WERI-Rb-1 (cell line): ENCODE measurements at places on chromosomes 12 and 14.
A peak's percentile ranks its signal among the peaks of the same experiment; 100 is the strongest.

DNA sequence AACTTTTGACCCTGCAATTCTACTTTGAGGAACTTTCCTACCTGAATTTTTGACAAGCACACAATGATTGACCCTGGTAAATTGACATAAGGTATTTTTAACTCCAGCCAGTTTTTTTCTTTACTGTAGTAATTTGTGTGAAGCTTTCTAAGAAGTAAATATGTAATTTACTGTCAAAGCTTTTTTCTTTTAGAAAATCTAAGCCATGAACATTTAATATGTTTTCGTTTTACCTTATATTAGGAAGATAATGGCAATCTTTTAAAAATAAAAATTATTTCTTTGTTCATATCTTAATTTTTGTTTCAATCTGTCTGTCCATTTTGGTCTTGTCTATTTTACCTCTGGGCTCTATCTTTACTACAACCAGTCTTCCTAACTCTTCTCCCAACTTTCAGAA is 279.9 kb downstream of the FBXL14 start:
- no peak for DNase-seq

DNA sequence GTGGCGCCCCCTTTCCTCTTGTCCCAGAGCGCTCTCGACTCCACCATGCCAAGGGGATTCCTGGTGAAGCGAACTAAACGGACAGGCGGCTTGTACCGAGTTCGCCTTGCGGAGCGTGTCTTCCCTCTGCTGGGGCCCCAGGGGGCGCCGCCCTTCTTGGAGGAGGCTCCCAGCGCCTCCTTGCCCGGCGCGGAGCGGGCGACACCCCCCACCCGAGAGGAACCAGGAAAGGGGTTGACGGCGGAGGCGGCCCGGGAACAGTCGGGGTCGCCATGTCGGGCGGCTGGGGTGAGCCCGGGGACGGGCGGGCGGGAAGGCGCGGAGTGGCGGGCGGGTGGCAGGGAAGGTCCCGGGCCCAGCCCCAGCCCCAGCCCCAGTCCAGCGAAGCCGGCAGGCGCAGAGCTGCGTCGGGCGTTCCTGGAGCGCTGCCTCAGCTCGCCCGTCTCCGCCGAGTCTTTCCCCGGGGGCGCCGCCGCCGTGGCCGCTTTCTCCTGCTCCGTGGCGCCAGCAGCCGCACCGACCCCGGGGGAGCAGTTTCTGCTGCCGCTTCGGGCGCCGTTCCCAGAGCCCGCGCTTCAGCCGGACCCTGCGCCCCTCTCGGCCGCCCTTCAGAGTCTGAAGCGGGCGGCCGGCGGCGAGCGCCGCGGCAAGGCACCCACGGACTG is 376 bp downstream of the INSM2 start:
- DNase-seq: no peak

DNA sequence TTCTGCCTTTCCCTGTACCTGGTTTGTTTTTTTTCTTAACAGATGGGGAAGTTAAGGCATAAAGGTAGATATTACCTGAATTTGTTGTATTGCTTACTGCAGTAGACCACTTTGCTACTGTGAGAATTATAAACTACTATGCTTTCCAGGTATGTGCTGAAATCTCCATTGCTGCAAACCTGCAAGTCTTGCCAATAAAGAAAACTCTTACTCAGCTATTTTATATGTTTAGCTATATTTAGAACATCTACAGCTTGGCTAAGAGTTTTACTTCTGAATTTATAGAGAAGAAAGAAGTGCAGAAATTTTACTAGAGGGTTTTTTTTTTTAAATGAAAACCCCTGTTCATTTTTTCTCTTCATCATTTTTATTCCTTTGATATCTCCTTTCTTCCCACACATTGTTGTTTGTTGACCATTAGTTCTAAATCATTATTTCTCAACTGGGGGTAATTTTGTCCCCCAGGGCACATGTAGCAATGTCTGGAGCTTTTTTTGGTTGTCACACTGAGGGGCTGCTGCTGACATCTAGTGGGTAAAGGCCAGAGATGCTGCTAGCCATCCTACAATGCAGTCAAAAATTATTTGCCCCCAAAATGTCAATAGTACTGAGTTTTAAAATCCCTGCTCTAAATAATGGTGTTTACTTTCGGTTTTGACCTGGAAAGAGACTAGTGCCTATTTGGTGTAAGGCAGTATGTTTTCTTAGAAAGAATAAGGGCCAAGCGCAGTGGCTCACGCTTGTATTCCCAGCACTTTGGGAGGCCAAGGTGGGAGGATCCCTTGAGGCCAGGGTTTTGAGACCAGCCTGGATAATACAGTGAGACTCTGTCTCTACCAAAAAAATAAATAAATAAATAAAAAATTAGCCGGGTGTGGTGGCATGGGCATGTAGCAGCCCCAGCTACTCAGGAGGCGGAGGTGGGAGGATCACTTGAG is 48.6 kb downstream of the PCNX1 start:
- peak; percentile 28 for DNase-seq

DNA sequence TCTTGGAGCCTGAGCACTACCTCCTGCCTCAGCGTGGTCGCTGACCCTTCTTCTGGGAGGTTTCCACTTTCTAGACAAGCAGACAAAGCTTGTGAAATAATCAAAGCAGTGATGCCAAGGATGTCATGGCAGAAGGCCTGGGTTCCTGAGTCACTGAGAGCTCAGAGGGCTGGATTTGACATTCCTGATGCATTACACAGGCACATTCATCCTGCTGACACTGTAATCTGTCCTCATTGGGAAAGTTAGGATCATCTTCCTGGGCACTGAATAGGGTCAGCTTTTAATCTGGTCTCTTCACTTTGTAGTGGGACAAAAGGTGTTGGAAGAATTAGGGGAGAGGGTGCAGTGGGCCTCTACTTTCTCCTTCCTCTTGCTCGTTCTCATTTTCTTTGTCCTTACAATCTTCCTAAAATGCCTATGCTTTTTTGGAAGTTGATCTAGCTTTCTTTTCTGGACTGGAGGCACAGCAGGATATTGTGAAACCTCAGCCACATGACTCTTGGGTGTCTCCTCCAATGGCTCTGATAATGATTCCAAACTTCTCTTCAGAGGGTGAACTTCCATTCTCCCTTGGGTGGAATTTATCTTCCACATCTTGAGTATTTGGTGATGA is 29.6 kb downstream of the EEA1 start:
- no peak for DNase-seq

- no peak for DNase-seq
Observed at GRCh38 chr12:82089369-82090121, 268.6 kb downstream of the CCDC59 start.

GRCh38 chr14:92665661-92666110 is 82.7 kb downstream of the LGMN start:
- no peak for DNase-seq

- no peak for DNase-seq
Observed at GRCh38 chr12:57276935-57277563, 26.1 kb upstream of the STAC3 start.

GRCh38 chr12:82818271-82819035 is 131.7 kb downstream of the TMTC2 start:
- DNase-seq: no peak

DNA sequence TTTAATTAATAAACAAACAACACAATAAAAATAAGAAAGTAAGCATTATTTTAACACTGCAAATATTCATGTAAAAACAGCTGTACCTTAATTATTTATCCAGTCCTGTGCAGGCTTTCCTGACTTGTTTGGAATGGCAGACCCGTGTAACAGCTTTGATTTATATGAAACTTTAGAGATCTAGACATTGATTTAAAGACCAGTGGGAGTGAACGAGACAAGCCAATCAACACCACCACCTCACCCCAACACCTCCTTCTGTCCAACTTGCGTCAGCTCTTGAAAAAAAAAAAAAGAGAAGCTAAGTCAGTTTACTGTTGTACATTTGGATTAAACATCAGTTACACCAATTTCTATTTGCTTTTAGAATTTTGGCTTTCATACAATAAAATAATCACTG is 22.3 kb downstream of the SLC38A4 start:
- DNase-seq: no peak

- no peak for DNase-seq
Observed at GRCh38 chr12:102016472-102016871, 45.3 kb downstream of the WASHC3 start.

- no peak for DNase-seq
Observed at GRCh38 chr12:51238037-51238509, 553 bp upstream of the DAZAP2 start.

DNA sequence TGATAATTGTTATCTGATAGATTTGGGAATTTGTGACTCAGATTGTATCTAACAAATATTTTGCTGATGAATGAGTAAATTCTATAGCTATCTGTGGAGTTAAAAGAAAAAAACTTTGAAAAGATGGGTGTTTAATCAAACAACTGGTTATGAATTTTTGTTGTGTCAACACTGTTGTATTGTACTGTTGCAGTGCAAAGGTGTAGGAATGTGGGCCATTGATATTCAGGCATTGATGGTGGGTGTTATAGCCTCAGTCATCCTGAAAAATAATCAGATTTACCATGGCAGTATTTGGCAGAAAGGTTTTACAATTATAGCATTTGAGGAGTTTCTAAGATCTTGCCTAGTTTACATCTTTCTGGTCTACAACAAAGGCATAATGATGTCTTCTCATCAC is 15.4 kb downstream of the DRAM1 start:
- no peak for DNase-seq

DNA sequence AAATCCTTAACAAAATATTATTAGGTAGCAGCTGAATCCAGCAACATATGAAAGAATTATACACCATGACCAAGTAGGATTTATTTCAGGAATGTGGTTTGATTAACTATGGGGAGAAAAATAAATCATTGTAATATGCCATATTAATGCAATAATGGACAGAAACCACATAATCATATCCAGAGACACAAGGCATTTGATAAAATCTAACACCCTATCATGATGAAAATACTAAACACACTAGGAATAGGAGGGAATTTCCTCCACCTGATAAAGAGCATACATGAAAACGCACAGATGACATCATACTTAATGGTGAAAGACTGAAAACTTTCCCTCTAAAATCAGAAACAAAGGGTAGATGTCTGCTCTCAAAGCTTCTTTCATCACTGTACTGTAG is 238.9 kb downstream of the PHLDA1 start:
- DNase-seq: no peak

GRCh38 chr14:100781952-100782351 is 44.0 kb upstream of the MEG3 start:
- DNase-seq: no peak

DNA sequence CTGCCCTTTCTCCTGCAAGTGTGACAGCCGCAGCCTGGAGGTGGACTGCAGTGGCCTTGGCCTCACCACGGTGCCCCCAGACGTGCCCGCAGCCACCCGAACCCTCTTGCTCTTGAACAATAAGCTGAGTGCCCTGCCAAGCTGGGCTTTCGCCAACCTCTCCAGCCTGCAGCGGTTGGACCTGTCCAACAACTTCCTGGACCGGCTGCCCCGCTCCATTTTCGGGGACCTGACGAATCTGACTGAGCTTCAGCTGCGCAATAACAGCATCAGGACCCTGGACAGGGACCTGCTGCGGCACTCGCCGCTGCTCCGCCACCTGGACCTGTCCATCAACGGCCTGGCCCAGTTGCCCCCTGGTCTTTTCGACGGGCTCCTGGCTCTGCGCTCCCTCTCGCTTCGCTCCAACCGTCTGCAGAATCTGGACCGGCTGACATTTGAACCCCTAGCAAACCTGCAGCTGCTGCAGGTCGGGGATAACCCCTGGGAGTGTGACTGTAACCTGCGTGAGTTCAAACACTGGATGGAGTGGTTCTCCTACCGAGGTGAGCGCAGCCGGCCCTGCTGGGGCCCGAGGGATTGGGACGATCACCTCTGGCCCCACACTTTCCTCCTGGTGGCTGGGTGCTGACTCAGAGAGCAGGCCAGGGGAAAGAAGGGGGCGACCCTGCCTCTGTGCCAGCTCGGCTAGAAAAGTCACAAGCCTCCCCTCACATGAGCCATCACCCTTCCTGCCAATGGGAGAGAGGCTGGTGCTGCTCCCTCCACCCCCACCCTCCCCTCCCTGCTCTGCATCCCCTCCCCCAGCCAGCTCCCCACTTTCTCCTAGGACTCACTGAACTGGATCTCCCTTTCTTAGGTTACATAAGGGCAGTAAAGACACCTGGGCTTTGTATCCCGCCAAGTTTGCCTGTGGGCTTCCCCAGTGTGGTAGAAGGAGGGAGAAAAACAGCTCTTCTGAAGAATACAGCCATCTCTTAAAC is 10.9 kb downstream of the LRTM2 start:
- DNase-seq: no peak

- peak; percentile 10 for DNase-seq
Observed at GRCh38 chr12:1576410-1577241, 17.8 kb downstream of the FBXL14 start.

GRCh38 chr12:98519257-98519907 is 4.0 kb downstream of the TMPO start:
- no peak for DNase-seq

DNA sequence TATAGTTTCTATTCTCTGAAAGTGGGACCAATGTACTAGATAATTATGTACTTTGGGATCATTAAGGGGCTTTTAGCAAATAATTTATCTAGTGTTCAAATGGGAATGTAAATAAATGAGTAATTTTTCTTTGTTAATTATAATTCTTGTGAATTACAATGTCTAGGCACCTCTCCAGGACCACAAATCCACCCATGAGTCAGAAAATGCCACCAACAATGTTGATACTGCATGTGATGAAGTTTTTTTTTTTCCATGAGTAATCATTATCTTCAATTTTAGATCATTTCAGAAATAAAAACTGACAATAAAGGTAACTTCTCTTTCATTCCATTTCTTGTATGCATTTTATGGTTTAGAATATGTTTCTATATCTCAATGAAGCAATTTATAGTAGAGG is 470.3 kb downstream of the VRK1 start:
- DNase-seq: no peak
